Fibroblast of skin of right biceps (primary cell): ENCODE measurements at places on chromosomes 2 and 18.

DNA sequence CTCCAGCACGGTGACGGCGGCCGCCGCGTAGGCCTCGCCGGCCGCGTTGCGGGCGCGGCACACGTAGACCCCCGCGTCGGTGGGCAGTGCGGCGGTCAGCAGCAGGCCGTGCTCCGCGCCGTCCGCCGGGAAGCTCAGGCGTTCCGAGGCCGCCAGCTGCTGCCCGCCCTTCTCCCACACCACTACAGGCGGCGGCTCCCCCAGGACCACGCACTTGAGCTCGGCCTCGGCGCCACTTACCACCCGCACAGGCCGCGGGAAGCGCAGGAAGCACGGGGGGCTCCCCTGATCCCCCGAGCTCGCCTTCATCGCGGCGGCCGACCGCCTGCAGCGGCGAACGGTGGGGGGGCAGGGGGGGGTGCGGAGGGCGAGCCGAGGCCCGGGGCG, 422 bp downstream of the OBSL1 start:
- peak; percentile 34 for DNase-seq

DNA sequence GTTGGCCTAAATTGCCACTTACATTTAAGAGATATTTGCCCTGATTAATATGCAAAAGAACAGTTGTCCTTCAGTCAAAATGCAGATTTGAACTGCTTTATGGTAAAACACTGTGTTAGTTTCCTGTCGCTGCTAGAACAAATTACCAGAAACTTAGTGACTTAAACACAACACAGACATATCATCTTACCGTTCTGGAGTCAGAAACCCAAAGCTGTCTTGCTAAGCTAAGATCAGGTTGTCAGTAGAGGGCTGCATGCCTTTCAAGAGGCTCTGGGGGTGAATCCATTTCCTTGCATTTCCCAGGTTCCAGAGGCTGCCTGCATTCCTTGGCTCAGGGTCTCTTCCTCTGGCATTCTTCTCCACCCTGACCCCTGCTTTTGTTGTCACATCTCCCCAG, 149.5 kb downstream of the FAM161A start:
- DNase-seq = no peak

- DNase-seq = peak; percentile 97
Measured at GRCh38 chr2:5914811-5915611, 222.8 kb downstream of the SOX11 start.

DNA sequence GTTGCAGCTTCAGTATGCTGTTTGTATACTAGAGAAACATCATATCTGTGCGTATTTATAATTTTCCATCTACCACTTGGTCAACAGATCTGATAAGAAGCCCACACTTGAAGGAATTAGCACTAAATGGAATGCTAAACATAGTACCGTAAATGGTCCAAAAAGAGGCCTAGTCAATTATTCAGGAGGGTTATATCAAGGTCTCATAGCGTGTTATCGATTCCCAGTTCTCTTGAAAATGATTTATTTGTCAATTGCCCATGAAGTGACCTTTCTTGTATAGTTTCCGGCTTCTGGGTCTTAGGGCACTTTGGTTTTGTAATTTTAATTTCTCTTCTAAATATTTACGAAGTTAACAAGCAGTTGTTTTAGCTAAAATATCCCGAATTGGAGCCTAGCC, 18.4 kb downstream of the SH3RF3 start:
- DNase-seq = no peak

- DNase-seq = no peak
Measured at GRCh38 chr2:170454471-170455372, 260.4 kb upstream of the SP5 start.

DNA sequence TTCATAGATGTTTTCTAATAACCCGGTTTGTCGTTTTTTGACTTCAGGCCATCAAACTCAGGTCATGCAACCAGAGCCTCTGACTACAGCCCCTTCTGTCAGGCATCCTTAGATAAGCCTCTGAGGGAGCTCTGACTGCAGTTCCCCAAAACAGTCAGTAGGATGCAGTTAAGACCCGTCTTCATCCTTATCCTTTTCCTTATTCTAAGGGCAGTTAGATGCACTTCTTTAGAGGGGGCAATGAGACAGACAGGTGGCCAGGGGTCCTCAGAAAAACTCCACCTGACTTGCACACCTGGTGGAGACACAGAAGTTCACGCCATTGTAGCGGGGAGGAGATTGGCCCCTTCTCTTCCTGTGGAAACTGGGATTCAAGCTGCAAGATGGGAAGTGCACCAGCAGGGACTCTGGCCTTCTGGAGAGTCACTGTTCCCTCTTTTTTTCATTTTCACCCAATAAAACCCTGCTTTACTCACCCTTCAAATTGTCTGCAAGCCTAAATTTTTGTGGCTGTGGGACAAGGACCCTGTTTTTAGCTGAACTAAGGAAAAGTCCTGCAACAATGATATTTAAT, 104.8 kb upstream of the TFPI start:
- peak; percentile 15 for DNase-seq

GRCh38 chr2:108870069-108870644, 83.6 kb downstream of the CCDC138 start:
- DNase-seq = no peak

GRCh38 chr2:232794981-232795380, 18.6 kb upstream of the KCNJ13 start:
- DNase-seq = no peak

DNA sequence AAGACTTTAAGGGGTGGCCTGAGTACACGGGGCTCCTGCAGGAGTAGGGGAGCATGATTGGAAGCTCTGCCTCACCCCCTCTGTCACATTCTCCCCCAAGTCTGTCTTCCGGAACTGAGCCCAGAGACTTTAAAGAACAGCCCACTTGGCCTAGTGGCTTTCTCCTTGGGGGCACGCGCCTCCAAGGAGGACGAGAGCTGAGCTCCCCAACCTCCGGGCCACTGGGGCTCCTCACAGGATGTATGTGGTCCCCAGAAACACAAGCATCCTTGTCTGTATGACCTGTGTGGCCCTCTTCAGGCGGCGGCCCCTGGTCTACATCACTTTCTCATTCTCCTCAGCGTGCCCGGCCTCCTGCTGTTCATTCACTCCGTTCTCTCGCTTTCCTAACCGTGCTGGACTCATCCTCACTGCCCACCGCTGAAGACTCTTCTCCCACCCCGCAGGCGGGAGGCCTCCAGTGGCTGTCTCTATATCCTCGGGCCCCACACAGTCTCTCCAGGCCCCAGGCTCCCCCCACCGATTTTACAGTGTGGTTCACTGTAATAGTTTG, 23.7 kb downstream of the KCNF1 start:
- DNase-seq = no peak

DNA sequence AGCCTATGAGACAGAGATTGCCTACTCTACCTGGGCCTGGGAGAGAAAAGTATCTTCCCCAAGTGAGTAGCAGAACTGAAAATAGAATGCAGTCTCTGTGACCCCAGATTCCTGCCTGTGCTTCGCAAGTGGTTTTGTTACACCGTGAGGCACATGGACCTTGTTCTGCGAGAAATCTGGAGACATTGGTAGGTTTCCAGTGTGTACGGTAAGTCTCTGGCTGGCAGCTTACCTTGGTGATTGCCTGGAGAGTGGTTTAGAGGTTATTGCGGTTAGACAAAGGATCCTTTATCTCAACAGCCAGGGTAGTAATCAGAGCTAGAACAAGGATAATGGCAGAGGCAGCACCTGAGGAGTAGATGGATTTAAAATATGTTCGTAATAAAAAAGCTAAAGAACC, 606.0 kb upstream of the GCFC2 start:
- DNase-seq = no peak

GRCh38 chr18:41783879-41784278, 171.2 kb upstream of the PIK3C3 start:
- no peak for DNase-seq

- no peak for DNase-seq
Measured at GRCh38 chr2:112339986-112340385, 64.6 kb downstream of the ZC3H6 start.

DNA sequence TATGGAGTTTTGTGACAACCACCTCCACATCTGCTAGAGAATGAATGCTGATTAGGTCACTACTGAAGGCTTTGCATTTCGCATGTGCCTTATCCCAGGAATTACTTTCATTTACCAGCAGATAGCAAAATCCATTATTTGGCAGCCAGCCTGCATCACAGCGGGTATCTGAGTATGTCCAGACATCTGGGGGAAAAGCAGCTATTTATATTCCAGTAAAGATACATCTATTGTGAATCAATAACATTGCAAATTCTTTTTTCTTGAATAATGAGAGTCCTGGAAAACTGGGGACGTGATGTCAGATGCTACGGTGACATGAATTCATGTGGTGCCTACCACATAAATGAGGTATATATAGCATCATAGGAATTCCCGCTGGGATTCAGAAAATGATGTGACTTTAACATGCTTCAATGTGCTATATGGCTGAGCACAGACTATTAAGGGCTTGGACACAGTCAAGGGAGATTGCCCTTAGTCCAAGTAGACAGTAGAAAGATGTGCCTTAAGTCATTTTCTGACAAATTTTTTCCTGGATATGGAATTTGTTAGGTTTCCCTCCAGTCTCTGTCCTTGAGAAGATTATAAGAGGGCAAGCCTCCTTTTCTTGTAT, 84.2 kb upstream of the CD302 start:
- DNase-seq = peak; percentile 16

GRCh38 chr18:74040008-74040407, 107.6 kb downstream of the FBXO15 start:
- DNase-seq = no peak

- peak; percentile 76 for DNase-seq
Measured at GRCh38 chr2:46776687-46777327, 138.8 kb downstream of the MCFD2 start.

- no peak for DNase-seq
Measured at GRCh38 chr18:33580546-33580945, 2.5 kb downstream of the ASXL3 start.
